ENCODE measurements at places on chromosomes 5 and 9.

GRCh38 chr5:55480781-55481180, 54.0 kb downstream of the PLPP1 start:
- DNase-seq, result no peak

DNA sequence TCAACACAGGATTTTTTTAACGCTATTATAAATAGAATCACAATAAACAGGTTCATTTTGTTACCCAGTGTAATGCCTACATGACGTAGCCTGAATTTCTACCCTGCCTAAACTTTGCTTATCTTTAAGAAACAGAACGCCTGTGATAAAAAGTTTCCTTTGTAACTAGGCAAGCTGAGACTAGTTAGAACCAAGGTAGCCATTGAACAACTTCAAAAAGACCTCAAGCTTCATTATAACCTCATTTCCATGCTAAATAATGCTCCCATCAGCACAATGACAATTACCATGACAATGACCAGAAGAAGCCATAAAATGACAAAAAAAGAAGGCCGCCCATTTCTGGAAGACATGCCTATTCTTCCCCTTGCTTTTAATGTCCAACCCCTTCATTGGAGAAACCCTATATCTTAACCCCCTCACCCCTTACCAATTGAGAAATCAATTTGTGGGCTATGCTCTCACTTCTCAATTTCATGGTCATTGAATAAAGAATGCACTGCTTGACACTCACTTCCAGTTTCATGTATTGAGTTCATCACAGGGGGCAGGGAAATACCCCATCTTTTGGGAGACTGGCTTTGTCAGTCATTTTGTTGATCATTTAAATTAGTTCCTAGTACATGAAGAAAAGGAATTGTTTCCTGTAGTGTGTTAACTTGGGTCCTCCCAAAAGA, 276.8 kb downstream of the MCTP1 start:
- no peak for DNase-seq

GRCh38 chr5:75519761-75520160, 8.1 kb downstream of the POLK start:
- DNase-seq, result no peak

DNA sequence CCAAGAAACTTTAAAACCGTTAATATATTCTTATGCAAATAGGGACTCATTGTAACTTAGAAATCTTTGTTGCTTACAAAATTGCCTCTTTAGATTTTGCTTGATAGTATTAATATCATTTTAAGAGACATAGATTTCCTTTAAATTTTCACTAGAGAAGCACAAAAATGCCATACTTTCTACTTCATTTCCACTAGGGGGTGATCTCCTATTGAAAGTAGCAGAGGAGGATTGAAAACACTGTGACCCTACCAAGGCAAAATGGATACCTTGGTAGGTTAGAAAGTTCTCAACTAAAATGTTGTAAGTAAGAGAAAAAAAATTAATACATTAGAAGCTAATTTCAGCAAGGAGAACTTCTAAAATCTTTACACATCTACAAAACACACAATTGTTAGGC, 204.9 kb downstream of the CHSY3 start:
- no peak for DNase-seq

DNA sequence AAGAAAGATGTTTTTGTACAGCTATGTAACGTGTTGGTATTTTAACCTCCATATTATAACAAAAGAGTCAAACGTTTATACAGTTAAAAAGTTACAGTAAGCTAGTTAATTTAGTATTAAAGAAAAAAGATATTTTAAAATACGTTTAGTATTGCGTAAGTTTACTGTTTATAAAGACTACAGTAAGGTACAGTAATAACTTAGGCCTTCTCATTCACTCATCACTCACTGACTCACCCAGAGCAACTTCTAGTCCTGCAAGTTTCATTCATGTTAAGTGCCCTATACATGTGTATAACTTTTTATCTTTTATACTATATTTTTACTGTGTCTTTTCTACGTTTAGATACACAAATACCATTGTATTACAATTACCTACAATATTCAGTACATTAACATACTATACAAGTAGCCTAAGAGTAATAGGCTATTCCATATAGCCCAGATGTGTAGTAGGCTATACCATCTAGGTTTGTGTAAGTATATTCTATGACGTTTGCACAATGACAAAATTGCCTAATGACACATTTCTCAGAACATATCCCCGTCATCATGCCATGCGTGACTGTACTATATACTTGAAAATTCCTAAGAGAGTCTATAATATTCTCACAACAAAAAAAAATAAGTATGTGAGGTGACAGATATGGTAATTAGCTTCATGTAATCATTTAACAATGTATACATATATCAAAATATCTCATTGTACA, 33.8 kb downstream of the ERP44 start:
- DNase-seq, result no peak

- no peak for DNase-seq
Measured at GRCh38 chr9:35980289-35981011, 22.5 kb upstream of the OR2S2 start.

DNA sequence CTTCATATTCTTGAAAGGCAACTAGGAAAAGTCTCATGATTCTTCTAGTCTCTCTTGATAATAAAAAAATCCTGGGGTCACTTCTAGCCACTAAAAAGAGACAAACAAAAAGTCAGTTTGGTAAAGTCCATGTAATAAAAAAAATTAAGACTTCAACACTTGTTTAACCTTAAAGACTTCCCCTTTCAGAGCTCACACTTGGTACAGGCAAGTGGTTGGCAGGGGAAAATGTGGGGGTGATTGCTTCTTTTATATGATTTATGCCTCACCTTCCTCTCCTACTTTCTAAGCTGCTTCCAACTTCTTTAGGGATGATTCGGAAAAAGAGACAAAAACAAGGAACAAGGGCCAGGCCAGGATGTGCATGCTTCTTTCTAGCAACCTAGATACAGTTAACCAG, 5.1 kb upstream of the ERCC6L2 start:
- DNase-seq, result no peak

DNA sequence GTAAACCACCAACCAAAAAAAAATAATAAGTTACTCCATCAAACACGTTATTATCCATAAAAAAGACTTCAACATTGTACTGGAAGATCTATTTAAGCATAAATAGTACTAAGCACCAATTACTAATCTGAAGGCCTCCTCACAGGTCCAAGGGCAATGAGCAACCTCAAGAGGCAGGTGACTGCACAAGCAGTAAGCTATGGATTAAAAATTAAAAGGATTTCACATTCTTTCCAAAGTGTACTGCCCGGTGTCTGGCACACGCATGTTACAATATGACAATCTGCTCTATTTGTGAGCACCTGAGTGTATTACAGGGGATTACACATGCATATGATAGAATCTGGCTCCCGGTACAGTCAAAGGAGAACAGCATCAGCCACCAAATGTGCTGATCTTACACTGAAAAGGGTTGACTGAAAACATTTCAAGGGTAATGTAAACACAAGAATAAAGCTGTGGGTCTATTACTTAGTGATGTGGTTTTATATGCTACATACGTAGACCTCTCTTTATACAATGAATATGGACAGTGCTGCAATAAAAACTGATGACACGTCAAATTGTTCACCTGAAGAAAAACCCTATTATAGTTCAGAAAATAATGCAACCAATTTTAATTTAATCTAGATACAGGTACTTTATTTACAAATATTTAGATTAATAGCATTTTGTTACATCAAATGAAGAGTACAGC, 22.8 kb downstream of the RAB14 start:
- no peak for DNase-seq

GRCh38 chr5:94910721-94911120, 292.3 kb downstream of the SLF1 start:
- DNase-seq, result no peak

- DNase-seq, result no peak
Measured at GRCh38 chr5:5584236-5584745, 161.8 kb downstream of the ICE1 start.
